Stimulated activated CD8-positive, alpha-beta memory T cell treated with anti-CD3 and anti-CD28 coated beads, Interleukin-4, amount 100 ng/mL, for 1 hour (primary cell): ENCODE measurements at places on chromosomes 3 and 15.

DNA sequence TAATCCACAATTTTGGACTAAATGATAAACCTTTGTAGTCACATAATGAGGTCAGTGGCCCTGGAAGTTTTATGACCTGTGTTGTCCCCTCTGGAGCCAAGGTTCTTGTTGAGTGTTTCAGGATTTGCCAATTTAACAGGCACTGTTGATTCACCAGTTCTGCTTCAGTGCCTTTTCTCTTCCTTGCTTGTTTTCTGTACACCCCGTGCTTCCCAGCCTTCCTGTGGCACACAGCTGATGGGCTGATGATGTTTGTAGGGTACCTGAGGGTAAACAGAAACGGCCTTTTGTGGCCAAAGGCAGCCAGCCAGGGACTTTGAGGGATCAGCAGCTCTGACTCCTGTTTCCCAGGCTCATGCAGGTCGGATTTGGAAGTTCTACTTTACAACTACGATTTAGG lies 13.3 kb downstream of the GYG1 start:
- DNase-seq = no peak

DNA sequence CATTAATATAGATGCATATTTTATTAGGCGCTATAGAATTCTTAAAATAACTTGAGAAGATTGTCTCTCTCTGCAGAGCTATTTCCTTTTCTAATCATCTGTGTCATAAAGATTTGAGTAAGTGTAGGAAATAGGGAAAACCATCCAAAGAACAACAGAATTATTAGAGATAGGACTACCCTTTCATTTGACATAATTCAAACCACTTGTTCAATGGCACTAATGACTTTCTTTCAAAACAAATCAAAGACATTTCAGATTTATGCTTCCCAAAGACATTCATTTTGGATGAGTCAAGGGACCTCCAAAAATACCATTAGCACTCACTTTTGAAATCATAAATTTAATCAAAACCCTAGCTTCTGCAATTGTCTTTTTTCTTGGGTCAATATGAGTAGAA lies 29.5 kb downstream of the PRICKLE2 start:
- DNase-seq = no peak

DNA sequence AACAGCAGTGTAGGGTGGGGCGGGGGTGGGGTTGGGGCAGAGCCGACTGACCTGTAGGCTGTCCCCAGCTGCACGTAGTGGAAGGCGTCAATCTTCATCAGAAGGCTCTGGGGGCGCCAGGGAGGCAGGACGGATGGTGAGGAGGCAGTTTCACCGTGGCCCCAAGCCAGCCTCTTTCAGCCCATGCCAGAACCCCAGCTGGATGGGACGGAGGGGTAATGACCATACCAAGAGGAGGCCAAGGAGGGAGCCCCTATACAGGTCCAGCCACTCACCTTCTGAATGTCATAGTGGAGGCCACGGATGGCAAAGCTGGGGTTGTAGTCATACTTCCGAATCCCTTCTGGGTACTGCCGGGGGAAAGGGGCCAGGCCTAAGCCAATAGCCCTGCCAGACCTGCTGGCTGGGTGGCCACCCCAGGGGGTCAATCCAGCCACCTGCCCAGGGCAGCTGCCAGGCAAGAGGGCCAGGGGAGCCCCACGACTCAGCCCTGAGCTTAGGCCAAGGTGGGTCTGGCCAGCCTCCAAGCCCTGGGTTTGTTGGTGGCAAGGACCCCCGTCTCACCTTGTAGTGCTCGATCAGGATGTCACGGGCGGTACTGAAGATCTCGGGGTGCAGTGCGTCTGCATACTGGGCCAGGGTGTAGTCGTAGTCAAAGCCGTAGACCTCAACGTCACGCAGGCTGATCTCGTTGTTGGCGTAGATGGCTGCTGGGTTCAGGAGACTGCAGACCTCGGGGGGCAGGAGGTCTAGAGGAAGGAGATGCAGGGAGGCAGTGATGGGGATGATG lies 4.9 kb downstream of the NT5DC2 start:
- DNase-seq = no peak

DNA sequence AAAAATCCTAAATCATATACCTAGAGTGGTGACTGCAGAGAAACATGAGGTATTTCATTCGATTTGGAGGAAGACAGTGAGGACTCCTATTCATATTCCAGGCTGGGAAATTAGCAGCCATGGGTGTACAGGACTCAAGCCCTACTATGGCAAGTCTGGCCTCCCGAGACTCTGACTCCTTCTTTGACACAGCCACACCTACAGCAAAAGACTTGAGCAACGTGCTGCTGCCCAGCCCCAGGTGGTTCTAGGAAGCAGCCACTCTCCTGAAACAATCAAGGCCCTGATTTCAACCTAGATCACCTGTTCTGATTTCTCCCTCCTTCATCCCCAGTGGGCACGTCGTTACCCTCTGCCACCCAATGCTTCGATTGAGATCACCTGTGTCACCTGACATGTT lies 84.0 kb upstream of the ATP11B start:
- no peak for DNase-seq

- no peak for DNase-seq
Measured at GRCh38 chr15:57418635-57419034, 42.3 kb downstream of the CGNL1 start.

DNA sequence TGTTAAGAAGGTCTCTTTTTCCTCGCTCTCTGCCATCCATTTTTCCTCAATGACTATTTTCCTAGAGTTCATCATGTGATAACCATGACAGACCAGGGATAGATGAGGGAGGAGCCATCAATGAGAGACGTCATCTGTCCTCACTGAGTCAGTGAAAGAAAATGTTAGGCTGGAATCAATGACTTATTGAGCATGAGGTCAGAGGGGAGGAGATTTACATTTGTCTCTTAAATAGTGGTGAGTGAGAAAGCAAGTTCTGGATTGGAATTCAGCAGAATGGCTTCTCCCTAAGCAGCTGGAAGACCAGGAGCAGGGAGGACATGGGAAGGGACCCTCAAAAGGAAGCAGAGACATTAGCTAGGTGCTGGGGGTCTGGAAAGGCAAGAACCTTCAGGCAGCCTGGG lies 28.2 kb upstream of the USP3 start:
- DNase-seq = no peak

DNA sequence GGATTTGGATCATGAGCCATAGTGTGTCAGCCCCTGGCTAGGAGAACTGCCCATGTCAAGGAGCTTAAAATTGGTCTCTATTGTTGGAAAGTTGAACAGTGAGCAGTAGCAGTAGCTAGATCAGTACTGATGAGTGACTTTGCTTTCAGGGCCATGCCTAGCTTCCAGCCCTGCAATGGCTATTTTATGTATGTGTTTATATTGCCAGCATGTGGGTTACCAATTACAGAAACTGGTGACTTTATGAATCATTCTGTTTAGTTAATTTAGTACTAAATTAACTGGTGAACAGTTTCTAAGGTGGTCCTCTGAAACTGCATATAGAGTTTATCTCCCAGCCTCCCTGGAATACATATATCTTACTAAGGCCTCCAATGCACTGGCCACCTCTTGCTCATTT lies 908.1 kb upstream of the ALCAM start:
- no peak for DNase-seq

DNA sequence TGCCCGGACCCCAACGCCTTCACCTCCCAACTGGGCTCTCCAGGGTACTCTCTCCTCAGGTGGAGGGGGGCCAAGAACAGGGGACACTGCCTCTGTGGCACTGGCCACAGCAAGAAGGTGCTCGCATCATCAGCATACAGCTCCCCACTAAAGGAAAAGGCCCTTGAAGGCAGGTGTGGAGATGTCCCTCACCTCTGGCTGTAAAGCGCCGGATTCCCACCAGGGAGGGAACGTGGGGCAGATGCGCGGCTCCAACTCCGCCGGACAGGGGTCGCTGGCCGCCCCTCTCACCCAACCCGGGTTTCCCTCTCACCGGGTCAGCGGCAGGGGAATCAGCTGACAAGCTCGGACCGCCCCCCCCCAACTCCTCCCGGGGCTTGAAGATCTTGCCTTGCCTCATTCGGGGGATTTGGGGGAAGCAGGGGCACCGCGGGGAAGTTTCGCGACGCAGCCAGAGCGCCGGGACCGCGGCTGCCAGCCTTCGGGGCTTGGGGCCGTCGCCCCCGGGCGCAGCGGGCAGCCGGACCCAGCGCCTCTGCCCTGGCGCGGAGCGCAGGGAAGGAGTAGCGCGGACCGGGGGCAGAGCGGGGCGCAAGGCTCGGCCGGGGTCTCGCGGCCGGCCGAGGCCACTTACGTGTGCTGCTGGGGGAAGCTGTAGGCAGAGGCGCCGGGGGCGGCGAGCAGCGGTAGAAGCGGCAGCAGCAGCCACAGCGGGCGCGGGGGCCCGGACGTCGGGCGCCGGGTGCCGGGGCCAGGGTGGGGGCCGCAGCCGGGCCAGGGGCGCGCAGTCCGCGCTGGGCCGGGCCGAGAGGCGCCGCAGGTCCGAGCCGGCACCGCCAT lies 630 bp downstream of the CACNA2D2 start:
- DNase-seq = no peak

DNA sequence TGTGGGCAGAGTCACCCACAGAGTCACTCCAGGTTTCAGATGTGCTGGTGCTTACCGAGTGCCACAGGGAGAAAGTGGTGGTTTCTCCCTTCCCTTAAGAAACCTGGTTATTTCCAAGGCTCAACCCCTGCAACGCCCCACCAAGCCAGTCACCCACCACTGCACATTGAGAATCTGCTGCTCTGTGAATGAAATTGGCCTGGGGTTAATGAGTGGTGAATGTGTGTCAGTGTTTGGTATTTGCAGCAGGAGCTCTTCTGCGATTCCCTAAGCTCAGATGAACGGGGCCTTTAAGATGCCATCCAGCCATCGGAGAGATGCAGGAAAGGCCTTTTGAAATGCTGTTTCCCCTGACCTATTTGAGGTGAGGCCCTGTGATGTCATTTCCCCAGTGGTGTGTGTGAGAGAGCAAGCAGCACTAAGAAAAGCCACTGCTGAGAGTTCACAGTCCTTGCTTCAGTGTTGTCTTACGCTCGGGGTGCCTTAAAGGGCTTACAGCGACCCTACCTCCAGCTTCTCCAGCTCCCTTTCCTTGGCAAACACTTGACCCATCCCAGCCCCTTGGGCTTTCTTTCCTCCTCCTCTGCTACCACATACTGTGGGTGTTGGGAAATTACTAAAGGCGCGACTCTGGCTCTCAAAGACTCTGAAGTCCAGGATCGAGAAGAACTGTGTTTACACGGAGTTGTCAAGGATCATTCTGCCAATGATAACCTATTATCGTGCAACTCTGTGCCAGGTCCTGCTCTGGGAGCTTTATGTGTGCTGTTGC lies 68.9 kb downstream of the SMAD3 start:
- DNase-seq = peak; percentile 34

GRCh38 chr3:165895919-165896318 lies 58.7 kb upstream of the BCHE start:
- no peak for DNase-seq

DNA sequence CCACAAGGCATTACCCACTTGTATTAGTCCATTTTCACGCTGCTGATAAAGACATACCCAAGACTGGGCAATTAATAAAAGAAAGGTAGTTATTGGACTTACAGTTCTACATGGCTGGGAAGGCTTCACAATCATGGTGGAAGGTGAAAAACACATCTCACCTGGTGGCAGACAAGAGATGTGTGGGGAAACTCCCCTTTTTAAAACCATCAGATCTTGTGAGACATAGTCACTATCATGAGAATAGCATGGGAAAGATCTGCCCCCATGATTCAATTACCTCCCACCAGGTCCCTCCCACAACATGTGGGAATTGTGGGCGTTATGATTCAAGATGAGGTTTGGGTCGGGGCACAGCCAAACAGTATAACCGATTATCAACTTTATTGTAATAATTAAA lies 17.0 kb upstream of the CMC1 start:
- no peak for DNase-seq

DNA sequence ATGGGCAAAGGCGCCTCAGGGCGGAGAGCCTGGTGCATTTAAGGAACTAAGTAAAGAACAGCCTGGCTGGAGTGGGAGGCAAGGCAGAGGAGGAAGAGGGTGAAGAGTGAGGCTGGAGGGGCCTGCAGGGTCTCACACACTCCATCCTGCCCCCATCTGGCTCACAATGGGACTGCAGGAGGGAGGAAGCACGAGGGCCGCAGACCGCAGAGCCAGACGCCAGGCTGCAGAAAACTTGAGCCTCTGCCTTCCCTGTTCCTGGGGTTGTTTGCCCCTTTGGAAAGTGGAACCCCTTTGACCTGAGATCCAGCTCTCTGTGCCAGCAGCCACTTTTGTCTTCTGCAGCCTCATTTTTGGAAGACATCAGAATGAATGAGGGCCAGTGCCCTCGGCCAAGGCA lies 138.0 kb downstream of the SRGAP3 start:
- no peak for DNase-seq

DNA sequence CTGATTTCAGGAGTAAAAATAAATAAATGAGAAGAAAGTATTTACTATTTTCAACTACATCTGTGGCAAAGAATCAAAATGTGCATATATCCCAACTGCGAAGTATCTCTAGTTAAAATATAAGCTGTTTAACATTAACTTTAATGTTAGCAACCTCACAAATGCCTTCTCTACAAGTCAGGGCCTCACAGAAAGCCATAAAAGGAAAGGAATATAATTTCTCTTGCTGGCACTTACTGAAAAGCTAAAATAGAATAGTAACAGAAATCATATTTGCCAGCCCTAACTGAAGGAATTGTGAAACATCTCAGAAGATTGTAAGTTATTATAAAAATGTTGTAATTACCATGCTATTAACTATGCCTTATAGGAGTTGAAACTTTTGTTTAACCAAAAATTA lies 65.1 kb upstream of the MBNL1 start:
- DNase-seq = no peak

DNA sequence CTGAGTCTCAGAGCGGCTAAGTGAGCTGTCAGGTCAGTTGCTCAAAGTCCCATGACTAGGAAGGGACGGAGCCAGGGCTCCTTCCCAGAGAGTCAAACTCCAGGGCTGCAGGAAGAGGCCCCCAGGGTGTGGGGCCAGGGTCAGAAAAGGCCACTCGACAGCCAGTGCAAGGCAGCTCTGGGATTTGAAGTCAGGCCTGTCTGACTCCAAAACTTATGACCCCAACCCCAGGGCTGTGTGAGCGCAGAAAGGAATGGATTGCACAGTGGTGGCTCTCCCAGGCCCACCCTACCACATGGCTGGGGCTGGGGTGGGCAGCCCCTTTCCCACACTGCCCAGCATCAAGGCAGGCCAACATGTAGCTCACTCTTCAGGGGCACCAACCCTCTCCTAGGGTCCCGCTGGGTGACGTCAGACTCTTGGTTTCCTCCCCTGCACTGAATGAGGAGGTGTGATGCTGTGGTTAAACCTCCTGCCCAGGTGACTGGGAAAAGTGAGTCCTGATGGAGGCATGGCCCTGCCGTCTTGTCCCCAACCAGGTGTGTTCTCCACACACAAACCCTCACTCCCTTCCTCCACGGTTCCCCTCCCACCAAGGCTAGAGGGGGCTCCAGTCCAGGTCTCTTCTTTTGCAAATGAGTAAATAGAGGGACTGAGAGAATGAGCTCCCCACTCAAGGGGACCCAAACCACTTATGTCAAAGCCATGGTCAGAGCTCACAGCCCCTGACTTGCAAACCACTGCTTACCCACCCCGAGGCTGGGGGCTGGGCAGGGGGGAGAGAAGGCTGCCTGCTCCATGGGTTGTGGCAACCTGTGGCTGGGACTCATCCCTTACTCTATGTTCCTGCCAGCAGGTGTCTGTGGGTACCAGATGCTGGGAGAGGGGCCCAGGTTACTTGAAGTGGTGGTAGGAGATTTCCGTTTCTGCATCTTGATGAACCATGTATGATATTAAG lies 23.8 kb upstream of the CORO2B start:
- no peak for DNase-seq
